ELF-1 (cell line): ENCODE measurements at places on chromosomes 11 and 22.

GRCh38 chr11:71190551-71190950 is 61.8 kb downstream of the SHANK2 start:
- no peak for DNase-seq

- peak; percentile 90 for DNase-seq
Observed at GRCh38 chr11:64553554-64554201, 37.3 kb upstream of the SLC22A12 start.

GRCh38 chr22:35782504-35782903 is 64.8 kb downstream of the APOL5 start:
- no peak for DNase-seq

GRCh38 chr22:46214616-46215015 is 35.5 kb downstream of the CDPF1 start:
- no peak for DNase-seq

- DNase-seq, result no peak
Observed at GRCh38 chr11:95318498-95318897, 87.5 kb upstream of the SESN3 start.

GRCh38 chr11:47185305-47186075 is 744 bp downstream of the PACSIN3 start:
- DNase-seq, result peak; percentile 90
